ENCODE measurements at places on chromosomes 3 and 15.

- DNase-seq, result no peak
Measured at GRCh38 chr3:126103121-126104027, 19.4 kb upstream of the SLC41A3 start.

- no peak for DNase-seq
Measured at GRCh38 chr15:51561271-51561670, 61.3 kb downstream of the DMXL2 start.

- DNase-seq, result no peak
Measured at GRCh38 chr3:100745617-100746016, 36.3 kb downstream of the TFG start.

DNA sequence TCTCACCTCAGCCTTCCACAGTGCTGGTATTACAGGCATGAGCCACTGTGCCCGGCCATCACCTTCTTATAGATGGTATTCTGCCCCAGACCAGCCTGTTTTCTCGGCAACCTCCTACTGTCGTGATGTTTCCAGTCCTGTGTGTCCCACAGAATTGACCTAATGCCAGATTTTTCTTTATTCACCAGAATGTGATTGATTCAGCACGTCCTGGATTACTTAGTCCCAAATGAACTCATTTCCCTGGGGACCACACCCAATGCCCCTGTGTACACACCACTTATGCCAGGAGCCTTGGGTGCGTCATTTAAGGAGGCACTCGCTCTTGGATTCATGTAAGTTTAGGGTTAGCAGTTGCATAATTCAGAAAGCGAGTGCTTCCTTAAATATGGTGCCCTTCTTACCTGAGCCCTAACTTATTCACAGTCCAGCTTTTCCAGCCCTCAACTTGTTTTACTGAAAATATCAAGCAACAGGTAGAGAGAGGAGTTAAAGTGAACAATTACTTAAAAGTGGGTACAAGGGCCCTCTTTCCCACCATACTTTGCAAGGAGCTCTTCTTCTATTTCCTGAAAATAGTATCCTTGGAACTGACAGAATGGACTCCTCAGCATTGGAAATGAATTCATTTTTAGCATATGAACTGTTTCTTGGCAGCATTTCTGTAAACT is 64.6 kb upstream of the UBE2E1 start:
- no peak for DNase-seq

DNA sequence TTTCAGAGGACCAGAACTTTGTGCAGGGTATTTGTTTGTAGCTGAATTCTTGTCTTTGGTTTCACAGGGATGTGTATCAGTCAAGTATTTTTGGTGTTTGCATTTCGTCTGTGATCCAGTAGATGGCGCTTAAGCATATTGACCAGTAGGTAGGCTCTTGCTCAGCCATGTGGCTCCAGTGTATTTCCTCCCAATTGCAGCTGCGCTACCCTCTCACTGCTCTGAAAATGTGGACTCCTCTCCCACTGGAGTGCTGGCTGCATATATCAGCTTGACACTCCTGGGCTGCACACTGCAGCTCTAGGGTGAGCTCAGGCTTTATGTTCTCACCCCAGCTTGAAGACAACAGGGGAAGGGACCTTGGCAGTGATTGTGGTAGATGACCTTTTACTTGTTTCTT is 1264.3 kb upstream of the ALCAM start:
- no peak for DNase-seq

GRCh38 chr15:84656972-84657371 is 1.0 kb downstream of the NMB start:
- no peak for DNase-seq

DNA sequence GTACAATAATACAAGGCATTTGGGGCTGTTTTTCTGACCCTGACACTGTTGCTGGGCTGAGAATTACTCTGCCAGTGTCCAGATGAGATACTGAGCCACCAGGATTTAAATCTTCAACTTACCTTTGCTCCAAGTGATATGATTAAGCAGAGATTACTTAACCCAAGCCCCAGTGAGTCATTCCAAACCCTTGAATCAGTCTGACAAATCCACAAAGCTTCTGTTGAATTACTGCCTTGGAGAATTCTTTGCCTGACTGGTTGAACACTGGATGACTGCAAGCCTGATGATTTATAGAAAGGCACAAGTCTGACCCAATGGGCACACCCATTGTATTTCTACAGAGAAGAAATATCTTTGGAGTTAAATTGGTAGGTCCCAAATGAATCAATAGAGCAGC is 88.2 kb upstream of the TSC22D2 start:
- no peak for DNase-seq

- DNase-seq, result no peak
Measured at GRCh38 chr3:38689774-38690173, 40.3 kb upstream of the SCN5A start.

DNA sequence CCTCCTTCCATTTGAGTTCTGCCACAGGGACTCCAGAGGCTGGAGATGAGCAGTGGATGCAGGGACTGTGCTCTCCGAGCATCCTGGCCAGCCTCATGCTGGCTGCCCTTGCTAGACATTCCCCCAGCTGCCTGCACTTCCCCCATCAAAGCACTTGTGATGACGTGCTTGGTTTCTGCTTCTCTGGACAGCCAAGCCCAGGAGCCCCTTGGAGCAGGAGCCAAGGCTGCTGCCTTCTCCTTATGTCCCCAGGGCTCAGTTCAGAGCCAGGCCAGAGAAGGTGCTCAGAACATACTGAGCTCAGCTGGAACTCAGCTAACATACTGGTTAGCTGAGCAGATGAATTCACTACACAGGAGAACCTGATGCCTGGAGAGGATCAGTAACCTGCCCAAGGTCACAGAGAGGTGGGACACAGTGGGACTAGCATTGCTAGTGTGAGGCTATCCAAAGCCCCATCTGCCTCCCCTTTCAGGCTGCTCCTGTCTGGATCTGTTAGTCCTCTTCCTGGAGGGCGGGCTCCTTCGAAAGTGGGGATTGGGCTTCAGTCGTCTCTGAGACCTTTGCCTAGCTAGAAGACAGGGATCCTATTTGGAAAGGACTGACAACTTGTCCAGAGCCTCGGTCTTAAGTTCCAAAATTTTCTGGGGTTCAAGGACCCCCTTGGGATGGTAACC is 4.3 kb downstream of the PCBP4 start:
- no peak for DNase-seq

All from stimulated activated CD4-positive, alpha-beta T cell treated with anti-CD3 and anti-CD28 coated beads, TNF-alpha, amount 100 ng/mL, for 1 hour (primary cell).